Activated T-helper 1 cell treated with anti-CD3 and anti-CD28 coated beads, Interleukin-12 subunit alpha, Interleukin-12 subunit beta, Interleukin-2, Interleukin-4 antibody, amounts not matched to agents 30 ng/mL and 10 ng/mL and 1 ng/mL, durations not matched to agents 14 hours and 24 hours and 36 hours (primary cell): ENCODE measurements at places on chromosomes 4 and X.

GRCh38 chrX:17038277-17038676, 91.8 kb downstream of the REPS2 start:
- DNase-seq, result no peak

- DNase-seq, result no peak
These were observed 281.1 kb downstream of the SLC7A11 start for GRCh38 chr4:137961051-137961438.

DNA sequence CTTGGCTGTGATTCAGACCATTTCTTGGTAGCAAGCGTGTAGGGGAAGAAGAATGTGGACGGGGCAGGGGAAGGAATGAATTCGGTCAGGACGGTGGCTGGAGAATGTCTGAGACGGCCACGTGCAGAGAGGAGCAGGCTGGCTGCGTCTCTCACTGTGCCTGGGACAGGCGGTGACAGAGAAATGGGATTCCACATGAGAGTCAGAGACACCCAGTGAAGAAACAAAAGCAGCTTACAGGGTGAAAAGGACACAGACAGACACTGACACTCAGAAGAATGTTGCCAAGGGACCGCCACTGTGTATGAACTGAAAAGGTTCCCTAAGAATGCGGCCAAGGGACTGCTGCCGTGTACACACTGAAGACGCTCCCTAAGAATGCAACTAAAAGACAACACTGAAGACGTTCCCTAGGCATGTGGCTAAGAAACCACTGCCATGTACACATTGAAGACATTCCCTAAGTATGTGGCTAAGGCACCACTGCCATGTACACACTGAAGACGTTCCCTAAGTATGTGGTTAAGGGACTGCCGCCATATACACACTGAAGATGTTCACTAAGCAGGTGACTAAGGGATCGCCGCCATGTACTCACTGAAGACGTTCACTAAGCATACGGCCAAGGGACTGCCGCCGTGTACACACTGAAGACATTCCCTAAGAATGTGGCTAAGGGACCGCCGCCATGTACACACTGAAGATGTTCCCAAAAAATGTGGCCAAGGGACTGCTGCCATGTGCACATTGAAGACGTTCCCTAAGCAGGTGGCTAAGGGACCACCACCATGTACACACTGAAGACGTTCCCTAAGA, 49.1 kb downstream of the DHRSX start:
- DNase-seq, result no peak

- DNase-seq, result no peak
These were observed 9.0 kb upstream of the INTU start for GRCh38 chr4:127623797-127624083.

GRCh38 chr4:139279760-139280620, at the start of gene MGARP:
MGARP (minus strand) TSS chr4:139280225; CDS start chr4:139280158, 67 bp downstream.
- DNase-seq, result no peak

- no peak for DNase-seq
These were observed 202.0 kb downstream of the SMIM20 start for GRCh38 chr4:26116057-26116456.

DNA sequence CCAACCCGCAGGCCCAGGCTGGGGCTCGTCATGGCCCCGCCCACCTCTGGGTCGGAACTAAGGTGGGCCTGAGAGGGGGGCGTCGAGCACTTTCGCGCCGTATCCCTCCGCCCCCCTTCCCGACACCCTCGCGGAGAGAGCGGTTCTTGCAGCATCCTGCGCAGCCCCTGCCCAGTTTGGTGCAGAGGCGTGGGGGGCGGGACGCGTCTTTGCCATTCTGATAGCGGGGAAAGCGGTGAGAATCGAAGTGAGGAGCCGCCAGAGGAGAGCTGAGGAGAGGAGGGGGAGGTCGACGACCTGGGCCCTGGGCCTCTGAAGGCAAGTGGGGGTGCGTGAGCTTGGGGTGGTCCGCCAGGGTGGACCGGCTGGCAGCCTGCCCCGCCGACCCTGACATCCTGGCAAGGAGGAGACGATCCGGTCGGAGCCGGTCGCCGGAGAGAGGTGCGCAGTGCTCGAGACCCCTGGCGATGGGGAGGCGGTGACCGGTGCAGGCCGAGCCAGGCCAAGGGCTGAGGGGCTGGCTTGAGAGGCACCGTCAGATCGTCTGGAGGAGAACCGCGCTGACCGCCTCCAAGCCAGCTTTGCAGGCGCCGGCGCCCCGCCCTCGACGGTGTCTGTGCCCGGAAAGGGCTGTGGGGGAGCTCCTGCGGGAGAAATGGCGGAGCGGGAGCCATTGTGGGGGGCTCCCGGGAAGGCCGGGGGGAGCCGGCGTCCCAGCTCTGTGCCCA, 25.5 kb downstream of the GPRASP3 start:
- DNase-seq, result no peak

GRCh38 chrX:9252182-9252581, 212.7 kb upstream of the TBL1X start:
- DNase-seq, result no peak

DNA sequence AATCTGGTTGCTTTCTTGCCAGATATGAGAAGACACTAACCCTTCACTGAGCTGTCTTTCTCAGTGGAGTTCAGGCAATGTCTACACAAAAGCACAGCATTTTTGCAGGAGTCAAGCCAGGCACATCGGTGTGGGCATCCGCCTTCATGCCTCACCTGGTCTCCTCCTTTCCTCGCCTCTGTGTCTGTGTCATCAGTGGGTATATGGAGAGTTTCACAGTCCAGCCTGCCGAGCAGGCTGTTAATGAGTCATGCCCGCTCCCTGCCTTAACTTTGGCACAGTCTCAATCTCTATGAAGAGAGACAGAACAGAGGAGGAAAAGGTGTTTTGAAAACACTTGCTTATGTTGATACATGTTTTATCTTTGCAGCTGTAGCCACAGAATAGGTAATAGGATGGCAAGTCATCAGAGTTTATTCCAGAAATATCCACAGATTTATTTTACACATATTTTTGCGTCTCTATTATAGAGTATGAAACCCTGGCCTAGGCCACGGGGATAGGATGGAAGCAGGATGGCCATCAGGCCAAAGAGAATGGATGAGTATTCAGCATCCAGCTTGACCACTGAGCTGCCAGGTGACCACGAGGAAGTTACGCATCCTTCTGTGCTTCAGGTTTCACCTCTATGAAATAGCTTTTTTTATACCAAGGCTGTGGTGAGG, 32.8 kb upstream of the MAML3 start:
- DNase-seq, result no peak

DNA sequence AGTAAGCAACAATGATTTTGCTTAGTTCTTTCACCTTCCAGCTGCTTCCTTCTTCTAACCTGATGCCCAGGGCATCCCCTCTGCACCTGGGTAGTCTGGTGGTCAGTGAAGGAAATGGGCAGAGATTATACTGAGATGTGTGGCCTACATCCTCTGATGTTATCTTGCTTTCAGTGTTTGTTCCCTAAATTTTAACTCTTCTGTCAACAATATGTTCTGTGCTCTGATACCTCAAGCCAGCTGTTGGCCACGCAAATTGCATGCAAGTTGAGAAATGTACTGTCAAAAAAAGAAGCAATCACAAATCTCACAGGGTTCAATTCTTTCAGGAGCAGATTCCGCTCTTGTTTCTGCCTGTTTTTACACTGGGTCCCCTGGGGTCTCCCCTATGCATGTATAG, 73.8 kb downstream of the FBXW7 start:
- no peak for DNase-seq

DNA sequence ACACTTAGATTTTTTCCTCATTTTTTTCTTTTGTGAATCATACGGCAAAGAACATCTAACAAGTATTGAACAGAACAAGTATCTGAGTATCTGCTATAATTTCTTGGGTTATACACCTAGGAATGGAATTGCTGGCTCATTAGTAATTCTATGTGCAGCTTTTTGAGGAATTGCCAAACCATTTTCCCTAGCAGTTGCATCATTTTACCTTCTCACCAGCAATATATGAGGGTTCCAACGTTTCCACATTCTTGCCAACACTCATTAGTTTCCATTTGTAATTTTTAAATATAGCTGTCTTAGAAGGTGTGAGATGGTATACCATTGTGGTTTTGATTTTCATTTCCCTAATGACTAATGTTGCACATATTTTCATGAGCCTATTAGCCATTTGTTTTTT, 41.1 kb upstream of the DCAF8L1 start:
- DNase-seq, result no peak

GRCh38 chrX:32293962-32294700, 917.2 kb downstream of the DMD start:
- DNase-seq, result no peak

DNA sequence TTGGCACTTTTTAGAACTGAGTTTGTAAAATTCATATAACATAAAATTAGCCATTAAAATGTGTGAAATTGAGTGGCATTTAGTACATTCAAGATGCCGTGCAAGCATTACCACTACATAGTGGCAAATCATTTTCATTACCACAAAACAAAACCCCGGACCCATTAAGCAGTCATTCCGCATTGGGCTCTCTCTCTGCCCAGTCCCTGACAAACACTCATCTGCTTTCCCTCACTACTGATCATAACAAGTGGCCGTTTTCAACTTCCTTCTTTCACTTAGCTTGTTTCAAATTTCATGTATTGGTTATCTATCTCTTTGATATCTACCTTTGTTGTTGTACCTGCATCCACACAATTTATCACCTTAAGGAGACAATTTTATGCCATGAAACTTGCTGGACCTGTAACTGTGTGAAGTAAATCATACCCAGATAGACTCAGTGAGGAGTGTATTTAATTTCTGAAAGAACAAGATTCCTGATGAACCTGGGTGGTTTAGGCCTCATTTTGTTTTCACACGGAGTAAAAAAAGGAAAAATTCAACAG, 202.1 kb downstream of the OR13H1 start:
- no peak for DNase-seq

DNA sequence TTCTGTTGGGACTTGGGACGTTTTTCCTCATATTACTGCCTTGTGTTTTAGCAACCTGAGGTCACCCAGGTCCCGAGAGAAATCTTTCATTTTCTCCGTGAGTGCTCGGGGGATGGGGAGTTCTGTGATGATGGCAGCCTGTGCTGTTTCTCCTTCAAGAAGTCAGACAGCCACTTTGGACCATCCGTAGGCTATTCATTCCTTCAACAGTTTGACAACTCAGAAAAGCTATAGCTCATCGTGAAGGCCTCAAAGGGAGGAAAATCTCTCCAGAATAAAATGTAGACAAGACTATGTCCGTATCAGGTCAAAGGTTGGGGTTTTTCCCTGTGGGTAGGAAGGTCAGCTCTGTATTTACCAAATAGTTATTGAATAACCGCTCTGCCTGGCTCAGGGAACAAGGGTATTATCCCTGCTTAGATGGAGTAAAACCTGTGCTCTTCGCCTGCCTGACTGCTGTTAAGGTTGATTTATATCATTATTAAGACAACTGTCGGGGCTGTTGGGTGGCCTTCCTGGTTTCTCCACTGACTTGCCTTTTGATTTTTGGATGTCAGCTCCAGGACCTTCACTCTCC, 36.6 kb downstream of the FAM114A1 start:
- no peak for DNase-seq

DNA sequence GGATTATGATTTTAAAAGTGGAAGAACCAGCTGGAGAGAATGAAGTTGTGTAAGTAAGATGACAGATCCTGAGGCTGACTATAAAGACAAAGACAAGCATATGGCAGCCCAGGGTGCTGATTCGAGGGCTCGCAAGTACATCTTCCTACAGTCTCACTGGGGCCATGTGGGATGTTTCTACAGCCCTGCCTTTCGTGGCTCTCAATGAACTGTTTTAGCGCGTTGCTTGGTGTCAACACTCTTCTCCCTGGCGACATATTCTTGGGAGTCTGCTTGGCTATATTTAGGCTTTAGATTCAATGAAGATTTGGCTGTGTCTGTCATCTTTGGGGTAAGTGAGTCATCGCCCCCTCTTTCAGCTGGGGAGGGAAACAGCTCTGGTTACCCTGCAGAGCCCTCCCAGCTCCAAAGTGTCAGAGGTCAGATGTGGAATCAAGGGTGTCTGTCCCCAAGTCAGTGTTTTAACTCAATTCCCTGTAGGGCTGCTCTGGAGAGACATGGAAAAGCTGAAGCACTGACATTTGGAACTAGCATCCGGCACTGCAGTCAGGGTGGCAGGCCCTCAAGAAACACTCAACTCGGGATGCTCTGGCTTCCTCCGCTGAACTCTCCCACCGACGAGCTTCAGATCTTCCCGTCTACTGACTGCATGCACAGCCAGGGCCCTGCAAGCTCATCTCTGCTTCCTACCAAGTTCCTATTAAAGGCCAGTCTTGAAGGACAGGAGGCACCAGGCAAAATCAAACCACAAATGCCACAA, 65.7 kb downstream of the GATB start:
- no peak for DNase-seq

GRCh38 chr4:186810613-186811150, 87.0 kb upstream of the FAT1 start:
- DNase-seq, result no peak

- no peak for DNase-seq
These were observed 86.1 kb upstream of the GRXCR1 start for GRCh38 chr4:42806303-42806835.

DNA sequence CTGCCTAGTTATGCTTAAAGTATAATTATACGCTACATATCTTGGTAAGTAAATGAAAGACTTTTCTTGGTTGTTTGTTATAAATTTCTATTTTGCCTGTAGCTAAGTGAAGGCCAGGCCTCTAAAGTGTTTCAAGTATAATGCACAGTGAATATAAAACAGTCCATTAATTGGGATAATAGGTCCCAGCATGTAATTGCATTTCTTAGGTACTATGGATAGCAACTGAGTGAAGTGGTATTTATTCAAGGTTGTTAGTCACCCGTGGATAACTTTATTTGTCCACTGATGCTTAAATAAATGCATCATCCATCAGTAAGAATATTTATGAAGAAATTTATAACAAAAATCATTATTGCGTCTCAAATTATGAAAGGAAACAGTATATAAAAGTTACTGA, 59.1 kb downstream of the TEX13C start:
- no peak for DNase-seq

GRCh38 chrX:71458866-71459265, 74.0 kb upstream of the OGT start:
- DNase-seq, result no peak

GRCh38 chr4:180437601-180438000, 1805.6 kb upstream of the TENM3 start:
- DNase-seq, result no peak

GRCh38 chr4:128227991-128228571, 59.5 kb downstream of the PGRMC2 start:
- DNase-seq, result no peak

DNA sequence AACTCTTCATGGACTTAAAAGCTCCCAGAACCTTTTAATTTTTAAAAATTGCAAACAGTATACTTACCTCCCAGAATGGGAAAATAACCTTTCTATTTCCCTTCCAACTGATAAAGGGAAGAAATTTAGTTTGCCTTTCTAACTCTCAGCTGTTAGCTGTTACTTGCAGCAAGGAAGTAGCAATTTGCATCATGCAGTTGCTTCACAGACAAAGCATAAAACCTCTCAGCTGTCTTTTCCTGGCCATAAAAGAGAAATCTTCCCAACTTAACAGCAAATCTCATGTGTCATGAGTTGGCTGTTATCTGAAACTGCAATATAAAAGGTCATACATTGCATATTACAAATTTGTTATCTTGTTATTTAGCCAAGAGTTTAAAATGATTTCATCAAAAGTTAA, 18.4 kb downstream of the C4orf17 start:
- no peak for DNase-seq

DNA sequence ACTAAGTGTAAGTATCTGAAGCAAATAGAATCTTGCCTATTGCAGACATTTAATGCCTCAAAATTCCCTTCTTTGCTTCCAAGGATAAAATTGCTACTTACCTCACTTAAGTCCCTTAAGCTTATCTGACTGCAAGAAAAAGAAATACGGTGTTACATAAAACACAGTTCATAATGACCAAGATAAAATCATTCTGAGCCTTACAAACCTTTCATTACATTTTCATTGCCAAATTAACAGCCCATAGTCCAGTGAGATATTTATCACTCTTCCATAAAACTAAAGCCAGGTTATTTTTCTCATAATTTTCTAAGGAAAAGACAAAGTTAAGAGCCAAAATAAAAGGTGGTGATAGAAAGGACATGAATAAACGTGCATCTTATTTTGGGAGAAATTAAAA, 74.9 kb upstream of the ZNF518B start:
- no peak for DNase-seq
